Activated naive CD4-positive, alpha-beta T cell treated with anti-CD3 and anti-CD28 coated beads, Interleukin-2, amount 50 U/mL, for 72 hours (primary cell): ENCODE measurements at places on chromosomes 3 and 15. TPM values are rescaled to one million over a fixed set of nuclear protein-coding genes. Genes with fewer than 3 reads are reported as not detected.

DPPA2 gene
- total RNA-seq, result not detected

- peak; percentile 38 for DNase-seq
Observed at GRCh38 chr15:63752075-63752684, 81.6 kb downstream of the HERC1 start.

GRCh38 chr15:60480149-60480548 lies 1.2 kb upstream of the ICE2 start:
- DNase-seq, result no peak

PRR20G gene
- total RNA-seq, result not detected

- no peak for DNase-seq
Observed at GRCh38 chr3:48187301-48187578, 977 bp downstream of the CDC25A start.

- DNase-seq, result no peak
Observed at GRCh38 chr15:64877435-64877834, 34.3 kb upstream of the ANKDD1A start.

WWTR1 gene
- 0.99 TPM for total RNA-seq

CIB2 gene
- 1.4 TPM for total RNA-seq

DNA sequence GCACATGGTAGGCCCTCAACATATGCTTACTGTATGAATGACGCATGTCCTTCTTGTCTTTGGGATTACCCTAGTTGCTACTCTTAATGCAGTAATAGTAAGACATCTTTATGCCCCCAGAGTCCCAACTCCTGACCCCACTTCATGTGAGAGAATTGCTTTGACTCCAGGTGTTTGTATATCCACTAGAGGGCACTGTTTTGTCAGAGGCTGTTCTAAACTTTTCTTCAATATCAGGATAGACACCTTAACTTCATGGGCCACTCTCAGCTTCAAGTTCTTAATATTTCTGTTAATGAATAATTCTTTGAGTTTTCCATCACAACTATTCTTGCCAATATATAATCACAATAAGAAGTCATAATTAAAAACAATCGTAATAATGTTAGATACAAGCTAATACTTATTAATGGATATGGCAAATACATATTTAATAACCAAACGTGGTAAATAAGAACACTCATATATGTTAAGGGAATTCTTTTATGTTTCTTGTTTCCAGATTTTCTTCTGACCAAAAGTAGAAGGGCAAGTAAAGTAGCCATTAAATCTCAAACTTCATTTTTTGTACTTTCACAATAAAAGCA lies 337.2 kb upstream of the DNAJC19 start:
- no peak for DNase-seq

- no peak for DNase-seq
Observed at GRCh38 chr3:169435193-169435592, 228.3 kb downstream of the MECOM start.

DNA sequence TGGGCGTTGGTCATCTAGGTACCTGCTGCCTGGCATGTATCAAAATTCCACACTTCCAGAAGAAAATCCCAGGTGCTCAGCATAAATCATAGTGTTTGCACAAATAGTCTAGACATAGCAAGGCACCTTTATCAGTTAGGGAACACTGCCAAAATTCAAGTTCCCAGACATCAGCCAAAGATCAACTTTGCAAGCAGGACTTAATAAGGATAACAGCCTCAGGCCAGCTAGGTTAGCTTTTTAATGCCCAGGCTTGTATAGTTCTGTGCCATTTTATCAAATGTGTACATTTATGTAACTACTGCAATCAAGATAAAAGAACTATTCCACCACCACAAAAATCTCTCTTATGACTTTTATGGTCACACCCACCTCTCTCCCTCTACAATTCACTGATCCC lies 30.7 kb downstream of the DZIP3 start:
- no peak for DNase-seq

DNA sequence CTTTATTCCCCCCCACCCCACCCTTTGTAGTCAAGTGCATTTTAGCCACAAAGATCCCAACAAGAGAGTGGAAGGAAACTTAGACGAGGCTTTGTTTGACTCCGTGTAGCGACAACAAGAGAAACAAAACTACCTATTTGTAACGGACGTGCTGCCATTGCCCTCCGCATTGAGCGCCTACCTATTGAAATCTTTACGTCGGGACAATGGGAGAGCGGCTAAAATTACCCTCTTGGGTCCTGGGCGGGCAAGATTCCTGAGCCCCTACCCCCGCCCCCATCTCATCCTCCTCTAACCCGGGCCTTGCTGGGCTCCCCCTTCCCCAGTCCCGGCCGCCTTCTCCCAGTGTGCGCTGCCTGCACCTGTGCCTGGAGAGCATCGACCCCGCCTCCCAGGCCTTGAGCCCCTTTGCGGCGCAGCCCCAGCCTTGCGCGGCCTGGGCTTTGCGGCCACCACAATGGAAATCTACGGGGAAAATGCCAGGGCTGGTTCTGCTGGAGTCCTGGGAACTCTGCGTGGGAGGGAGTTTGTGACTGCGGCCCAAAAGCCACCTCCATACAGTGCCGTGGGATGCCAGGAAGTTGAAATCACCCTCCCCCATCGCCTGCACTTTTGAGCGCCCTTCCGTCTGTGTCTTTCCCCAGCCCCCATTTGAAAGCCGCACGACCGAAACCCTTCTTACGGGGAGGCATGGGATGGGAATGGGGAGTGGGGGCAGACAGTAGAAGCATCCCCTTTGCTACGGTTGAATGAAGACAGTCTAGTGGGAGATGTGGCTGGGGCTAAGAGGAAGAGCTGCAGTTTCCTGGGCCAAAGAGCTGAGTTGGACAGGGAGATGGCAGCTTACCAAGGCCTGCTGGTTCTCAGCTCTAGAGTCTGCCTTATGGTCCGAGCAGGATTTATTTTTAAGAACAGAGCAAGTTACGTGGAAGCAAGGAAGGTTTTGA lies 1.1 kb upstream of the SOX2 start:
- DNase-seq, result no peak

SEMA5B gene
- not detected for total RNA-seq

- no peak for DNase-seq
Observed at GRCh38 chr3:107421170-107421792, 44.0 kb downstream of the CCDC54 start.

- DNase-seq, result peak; percentile 14
Observed at GRCh38 chr3:139518926-139519842, 20.4 kb downstream of the RBP1 start.

HYPK gene
- total RNA-seq, result 11.6 TPM

DNA sequence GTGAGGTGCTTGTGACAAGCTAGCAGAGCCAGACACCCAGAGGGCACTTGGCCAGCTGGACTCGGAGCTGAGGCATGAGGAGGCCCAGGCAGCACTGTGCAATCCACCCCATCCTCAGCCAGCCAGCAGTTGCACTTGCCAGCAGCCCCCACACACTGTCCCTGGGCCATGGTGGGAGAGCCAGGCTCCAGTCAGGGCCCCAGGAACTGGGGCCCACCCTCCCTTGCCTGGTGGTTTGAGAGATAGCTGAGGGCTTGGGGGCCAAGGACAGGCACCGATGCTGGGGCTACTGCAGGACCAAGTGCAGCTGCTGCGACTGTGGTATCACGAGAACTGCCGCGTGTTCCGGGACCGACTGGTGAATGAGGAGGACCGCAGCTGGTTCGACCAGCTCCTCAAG lies 63.5 kb downstream of the DNAH1 start:
- no peak for DNase-seq

DNA sequence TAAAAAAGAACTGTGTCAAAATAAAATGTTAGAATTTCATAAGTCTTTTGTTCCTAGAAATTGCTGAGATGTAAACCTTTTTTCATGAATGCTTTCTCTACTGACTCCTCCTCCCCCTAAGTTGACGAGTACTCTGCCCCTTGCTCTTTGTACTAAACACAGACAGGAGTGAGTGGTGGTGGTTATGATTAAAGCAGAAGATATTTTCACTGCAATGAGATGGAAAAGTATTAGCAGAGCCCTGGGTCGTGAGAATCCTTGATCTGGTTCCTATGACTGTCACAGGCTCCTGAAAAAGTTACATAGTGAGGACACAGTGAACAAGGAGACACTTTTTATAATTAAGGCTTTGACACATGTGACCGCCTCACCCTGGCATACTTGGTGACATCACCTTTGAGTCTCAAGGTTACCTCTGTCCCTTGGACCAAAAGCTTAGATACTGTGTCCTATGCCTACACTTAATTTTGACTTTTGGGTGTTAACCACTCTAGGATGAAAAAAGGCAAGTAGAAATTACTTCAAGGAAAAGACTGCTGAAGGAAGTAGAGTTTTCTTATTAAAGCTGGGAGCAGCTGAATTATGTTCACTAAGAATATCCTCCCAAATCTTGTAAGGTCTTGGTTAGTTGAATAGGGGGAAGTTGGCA lies 130.4 kb upstream of the LYSMD4 start:
- DNase-seq, result no peak

DNA sequence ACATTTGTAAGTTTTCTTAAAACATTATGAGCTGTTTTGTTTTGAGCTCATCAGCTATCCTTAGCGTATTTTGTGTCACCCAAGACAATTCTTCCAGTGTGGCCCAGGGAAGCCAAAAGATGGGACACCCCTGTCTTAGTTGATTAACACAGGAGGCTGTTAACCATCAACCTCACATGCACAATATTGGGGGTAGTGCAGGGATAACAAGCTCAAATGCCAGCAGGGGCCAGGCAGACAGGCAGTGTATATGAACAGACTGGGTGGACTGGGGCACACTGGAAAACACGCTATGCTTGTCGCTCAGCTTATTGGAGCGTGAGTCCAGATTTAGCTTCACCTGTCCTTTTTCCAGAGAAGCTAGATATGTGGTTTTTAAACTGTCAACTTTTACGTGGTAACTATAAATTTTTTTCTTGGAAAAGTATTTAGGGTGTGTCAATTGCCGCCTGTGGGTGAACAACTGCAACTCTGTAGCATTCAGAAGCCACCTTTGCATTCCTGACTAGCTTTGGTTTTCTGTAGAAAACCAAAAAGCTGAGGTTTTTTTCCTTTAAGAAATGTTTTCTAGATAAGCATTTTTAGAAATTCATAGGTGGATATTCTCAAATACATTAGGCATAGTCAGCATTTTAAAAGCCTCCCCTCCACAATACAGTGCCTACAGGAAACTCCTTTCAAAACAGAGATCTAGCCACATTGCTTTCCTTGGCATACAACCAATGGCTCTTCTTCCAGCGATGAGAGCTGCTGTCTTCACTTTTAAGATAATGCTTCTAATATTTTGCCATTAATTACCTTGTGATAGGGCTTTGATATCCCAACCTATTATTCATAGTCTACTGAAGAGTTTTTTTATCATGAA lies 14.6 kb downstream of the PSMD6 start:
- no peak for DNase-seq

DNA sequence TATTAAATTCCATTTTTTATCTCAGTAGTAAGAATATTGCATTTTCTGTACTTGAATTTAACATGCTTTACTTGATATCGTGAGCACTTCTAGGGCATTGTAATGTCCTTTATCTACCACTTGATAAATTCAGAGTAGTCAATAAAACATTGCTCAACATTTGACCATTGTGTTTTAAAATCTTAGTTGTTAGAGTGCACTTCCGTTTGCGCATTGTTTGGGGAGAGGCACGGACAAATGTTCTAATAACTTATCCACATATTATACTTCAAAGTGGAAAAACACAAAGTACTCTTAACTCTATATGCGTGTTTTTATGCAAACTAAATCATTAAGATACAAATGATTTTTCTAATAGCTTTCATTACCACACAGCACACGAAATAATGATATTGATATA lies 419 bp downstream of the FAM227B start:
- DNase-seq, result no peak

DNA sequence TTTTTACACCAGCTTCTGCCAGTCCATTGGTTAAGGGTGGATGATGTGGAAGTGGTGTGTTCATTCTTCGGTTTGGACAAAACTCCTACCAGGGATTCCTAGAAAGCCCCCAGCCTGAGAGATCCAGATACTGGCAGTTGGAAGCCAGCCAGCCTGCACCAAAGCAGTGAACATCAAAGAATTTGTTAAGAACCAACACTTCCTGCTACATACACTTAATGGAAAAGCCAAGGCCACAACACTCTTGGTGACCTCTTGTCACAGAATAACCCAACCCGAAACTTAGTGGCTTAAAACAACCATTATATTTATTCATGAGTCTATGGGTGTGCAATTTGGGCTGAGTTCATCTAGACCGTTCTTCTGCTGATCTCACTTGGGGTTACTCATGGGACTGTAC lies 42.9 kb upstream of the ADAMTS9 start:
- no peak for DNase-seq

PLCB2 gene
- total RNA-seq, result 91.5 TPM
